Stimulated activated CD4-positive, alpha-beta T cell treated with anti-CD3 and anti-CD28 coated beads, TNF-alpha, amount 100 ng/mL, for 1 hour (primary cell): ENCODE measurements at places on chromosomes 5 and 9.
A peak's percentile ranks its signal among the peaks of the same experiment; 100 is the strongest.

DNA sequence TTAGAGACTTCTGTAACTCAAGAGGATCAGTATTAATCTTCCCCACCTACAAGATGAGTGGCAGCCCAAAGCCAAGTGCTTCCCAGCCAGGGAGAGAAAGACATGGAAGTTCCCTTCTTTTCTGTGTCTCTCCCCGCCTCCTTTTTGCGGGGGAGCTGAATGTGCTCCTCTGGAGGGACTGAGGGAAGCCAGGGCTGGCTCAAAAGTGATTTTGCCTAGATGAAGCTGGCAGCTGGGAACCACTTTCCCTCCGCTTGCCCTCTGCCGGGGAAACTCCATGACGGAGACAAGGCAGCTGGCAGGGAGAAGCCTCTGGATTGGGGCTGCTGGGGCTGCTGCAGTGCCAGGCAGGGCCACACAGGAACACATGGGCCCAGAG is 24.4 kb downstream of the EGR1 start:
- DNase-seq = no peak

DNA sequence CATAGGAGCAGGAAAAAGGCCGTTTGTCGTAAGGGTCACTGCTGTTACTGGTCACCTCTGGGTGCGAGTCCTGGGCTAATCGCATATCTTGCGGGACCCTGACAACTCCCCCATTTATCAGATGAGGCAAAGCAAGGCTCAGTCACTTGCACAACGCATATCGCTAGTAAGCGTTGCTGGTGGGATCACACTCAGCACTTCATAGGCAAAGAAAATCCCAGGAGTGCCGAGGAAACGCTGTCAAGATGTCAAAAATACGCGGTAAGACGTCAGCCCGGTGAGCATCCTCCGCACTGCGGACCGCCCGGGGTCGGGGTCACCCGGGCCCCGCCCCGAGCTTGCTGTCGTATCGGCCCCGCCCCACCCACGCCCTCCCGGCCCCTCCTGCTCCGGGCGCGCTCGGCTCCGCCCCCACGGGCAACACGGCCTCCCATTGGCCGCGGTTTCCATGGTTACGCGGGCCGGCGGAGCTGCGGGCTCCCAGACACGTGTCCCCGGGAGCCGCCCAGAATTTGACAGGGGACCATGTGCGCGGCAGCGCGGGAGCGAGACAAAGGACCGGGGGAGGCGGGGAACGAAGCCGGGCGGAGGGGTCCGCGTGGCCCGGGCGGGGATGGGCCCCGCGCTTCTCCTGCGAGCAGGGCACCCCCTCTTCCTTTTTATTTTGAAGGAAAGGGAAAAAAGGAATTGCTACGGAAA is 80.2 kb upstream of the IER5L start:
- DNase-seq = peak; percentile 75

- DNase-seq = no peak
Observed at GRCh38 chr5:173320259-173320658, 8.0 kb downstream of the STC2 start.

DNA sequence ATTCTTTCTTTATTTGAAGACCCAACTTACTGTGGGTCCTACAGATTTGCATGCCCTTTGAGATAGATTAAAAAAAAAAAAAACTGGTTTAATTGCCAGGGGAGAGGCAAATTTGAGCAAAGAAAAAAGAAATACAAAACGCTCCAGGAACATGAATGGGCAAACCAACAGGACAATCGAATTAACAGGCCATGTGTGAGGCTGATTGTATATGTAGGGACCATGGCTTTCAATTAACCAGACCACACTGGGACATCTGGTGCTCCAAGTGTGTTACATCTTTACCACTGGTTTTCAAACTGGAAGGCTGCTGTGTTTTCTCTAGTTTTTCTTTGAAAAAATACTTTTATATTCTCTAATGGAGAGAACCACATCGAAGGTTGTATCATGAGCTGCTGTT is 612.1 kb upstream of the SEMA6A start:
- no peak for DNase-seq

- no peak for DNase-seq
Observed at GRCh38 chr5:100852988-100853449, 50.1 kb downstream of the ST8SIA4 start.

GRCh38 chr5:34570721-34571676 is 85.1 kb upstream of the RAI14 start:
- DNase-seq = no peak

DNA sequence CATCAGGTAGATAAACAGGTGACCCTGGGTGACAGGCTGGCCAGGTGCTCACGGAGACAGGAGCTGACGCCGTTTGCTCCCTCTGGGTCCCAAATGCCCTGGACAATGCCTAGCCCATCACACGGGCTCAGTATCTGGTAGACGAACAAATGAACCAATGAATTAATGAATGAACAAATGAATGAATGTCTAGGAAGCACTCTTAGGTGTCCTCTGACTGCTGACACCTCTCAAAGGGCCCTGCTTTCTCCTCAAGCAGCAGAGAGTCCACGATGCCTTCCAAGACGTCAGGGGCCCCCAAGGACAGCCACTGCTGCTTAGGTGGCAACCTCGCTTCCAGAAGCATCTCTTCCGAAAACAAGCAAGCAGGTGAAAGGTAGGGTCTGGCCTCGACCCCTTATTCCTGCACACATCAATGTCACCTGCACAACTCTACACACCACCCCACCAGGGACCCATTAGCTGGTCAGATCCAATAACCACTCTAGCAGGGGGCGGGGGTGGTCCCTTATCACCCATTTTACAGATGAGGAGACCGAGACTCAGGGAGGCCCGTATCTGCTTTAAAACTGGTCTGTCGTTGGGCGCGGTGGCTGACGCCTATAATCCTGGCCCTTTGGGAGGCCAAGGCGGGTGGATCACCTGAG is 45.2 kb downstream of the VAV2 start:
- no peak for DNase-seq

DNA sequence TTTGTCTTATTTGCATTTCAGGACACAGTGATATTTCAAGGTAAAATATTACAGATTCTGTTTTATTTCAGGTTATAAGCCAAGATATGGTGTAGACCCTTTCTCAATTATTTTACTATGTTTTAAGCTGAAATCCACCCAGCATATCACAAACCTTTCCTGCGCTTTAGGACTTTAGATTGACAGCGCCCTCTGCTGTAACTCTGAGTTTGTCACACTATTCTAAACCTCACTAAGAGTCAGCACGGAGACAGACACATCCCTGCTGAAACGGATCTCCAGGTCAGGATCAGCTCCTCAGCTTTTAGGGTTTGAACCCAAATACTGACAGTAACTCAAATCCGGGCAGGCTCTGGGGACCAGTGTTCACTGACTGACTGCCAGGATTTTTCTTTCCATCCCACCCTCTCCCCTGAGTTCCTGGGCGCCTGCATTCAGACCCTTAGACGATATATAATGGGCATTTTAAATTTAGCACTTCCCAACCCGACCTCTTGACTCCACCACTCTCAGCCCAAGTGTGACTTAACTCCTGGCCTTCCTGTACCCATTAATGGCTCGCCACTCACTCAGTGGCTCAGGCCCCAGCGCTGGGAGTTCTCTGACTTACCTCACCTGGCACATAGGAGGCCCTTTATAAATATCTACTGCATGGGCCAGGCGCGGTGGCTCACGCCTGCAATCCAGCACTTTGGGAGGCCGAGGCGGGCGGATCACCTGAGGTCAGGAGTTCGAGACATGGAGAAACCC is 33.5 kb downstream of the TLX3 start:
- DNase-seq = no peak

DNA sequence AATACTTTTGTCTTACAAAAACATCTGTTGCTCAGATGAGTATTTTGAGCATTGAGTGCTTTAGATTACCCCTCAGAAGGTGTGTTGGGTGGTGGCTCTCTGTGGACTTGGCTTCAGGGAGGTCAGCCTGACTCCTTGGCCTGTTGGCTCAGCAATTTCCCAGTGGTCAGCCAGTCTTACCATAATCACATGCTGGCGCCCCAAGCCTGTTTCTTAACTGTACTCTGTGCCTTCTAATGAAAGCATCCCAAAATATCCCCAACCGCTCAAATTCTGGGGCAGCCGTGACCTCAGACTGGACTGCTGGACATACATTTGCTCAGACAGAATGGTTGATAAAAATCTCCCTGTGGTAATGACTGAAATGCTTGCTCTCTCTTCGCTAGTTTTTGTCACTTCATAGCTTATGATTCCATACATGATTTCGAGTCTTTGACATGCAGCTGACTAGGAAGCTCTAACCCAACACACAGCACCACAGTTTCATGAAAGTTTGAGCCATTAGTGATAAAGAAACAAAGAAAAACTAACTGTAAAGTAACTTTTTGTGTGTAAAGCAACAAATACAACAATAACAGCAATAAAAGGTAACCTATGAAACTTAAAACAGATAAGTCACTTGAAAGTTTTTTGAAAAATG is 562.2 kb upstream of the MEF2C start:
- DNase-seq = no peak

- no peak for DNase-seq
Observed at GRCh38 chr5:181204113-181204825, 727 bp downstream of the TRIM7 start.

DNA sequence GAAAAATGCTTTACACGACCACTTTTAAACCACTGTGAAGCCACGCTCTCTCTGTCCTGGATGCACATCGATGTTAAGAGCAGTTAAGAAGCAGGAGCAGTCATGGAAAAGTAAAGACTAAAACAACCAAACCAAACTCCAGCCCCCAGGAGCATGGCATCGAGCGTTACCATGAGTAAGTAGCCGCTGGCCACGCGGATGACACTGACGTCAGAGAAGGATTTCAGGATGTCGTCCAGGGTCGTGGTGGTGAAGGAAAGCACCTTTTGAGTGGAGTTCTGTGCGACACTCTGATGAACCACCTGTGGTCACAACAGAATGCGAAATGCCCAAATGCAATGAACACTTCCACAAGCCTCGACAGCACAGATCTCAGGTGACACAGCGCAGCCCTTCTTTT is 38.9 kb downstream of the PTCH1 start:
- no peak for DNase-seq

GRCh38 chr5:146799671-146800070 is 78.9 kb downstream of the PPP2R2B start:
- DNase-seq = no peak

GRCh38 chr5:57111993-57112392 is 61.9 kb upstream of the GPBP1 start:
- DNase-seq = no peak

DNA sequence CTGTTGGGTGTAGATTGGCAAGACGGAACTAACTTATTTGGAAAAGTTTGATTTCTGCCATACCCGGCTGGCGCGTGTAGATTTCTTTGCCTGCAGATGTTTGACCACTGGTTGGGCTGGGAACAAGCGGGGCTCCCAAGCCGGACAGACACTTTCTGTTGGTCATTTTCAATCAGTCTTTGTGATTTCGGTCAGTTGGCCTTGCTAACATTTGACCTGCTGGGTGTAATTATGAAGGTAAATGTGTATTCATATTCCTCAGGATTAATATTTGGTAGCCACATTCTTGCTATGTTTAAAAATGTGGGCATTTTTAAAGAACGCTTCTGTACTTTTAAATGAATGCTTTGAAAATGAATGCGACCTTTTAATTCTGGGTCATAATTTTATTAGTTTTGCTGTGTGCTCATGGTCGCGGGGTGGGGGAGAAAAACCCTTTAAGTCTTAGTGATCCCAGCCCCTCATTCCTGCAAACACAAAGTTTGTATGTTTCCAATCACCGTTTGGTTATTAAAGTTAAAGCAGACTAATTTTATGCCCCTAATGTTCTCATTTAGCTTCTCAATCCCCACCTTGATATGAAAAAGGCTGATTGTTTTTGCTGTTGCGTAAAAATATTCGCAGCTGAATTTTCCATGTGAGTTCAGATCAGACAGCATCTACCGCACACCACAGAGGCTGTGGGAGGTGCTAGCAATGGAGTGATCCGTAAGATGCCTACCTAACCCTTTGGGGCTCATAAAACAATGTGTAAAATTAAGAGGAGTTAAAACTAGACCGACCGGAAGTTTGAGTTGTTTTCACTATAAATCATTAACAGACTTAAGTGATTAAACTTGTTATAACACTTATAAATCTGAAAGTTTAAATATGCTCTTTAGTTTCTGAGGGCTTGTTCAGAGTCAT is 1.5 kb downstream of the RASGRF2 start:
- DNase-seq = no peak

- DNase-seq = no peak
Observed at GRCh38 chr9:115482747-115483146, 364.8 kb upstream of the TNC start.

GRCh38 chr5:41754857-41755256 is 115.4 kb downstream of the OXCT1 start:
- DNase-seq = no peak
